ENCODE measurements at places on chromosomes 16 and 17.

DNA sequence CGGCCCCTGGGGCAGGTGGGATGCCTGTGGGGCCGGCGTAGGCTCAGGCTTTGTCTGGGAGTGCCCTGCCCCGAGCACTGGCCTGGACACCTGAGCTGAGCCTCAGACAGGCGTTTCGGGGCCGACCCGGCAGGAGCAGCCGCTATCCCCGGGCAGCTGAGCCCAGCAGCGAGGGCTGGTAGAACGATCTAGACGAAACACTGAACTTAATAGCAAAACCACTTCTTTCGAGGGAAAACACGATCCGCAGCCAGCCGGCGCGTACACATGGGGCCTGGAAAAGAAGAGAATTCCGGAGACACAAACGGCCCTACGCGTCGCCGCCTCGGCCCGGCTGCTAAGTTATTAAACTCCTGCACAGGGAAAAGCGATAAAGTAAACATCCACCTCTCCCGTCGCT lies 22.0 kb upstream of the SSTR5 start:
- no peak for DNase-seq

- no peak for DNase-seq
These were observed 7.8 kb downstream of the ZFHX3 start for GRCh38 chr16:73040136-73040535.

GRCh38 chr17:8123695-8124349 lies at the start of gene HES7:
HES7 (minus strand) TSS chr17:8124106; CDS start chr17:8124084, 22 bp downstream.
- DNase-seq, result no peak

- DNase-seq, result no peak
These were observed 34.5 kb upstream of the TMC5 start for GRCh38 chr16:19382887-19383816.

GRCh38 chr16:89779909-89780305 lies 36.5 kb downstream of the FANCA start:
- no peak for DNase-seq

DNA sequence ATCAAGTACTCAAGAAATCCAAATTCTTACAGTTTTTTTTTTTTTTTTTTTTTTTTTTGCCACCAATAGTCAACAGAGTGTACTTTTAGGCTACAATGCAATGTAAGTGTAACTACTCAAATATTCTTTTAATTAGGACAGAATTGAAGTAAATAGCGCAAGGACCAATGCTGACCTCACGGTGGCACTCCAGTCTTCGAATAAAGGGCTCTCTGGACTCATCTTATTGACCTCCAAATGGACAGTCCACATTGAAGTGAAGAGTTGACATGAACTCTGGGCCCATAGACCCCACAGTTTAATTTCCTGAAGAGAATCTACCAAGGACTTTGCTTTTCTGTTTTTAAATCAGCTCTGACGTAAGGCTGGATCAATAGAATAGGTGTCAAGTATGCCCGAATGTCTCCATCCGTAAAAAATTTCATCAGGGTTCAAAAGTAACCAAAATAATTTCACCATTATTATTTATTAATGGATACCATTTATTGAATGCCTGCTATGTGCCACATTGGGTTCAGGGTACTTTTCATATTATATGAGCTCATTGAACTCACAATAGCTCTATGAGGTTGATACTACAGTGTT lies 7.3 kb upstream of the DDX52 start:
- DNase-seq, result peak; percentile 34

GRCh38 chr17:61568219-61569072 lies 22.6 kb downstream of the NACA2 start:
- no peak for DNase-seq

- no peak for DNase-seq
These were observed 521 bp upstream of the G6PC3 start for GRCh38 chr17:44069974-44070454.

DNA sequence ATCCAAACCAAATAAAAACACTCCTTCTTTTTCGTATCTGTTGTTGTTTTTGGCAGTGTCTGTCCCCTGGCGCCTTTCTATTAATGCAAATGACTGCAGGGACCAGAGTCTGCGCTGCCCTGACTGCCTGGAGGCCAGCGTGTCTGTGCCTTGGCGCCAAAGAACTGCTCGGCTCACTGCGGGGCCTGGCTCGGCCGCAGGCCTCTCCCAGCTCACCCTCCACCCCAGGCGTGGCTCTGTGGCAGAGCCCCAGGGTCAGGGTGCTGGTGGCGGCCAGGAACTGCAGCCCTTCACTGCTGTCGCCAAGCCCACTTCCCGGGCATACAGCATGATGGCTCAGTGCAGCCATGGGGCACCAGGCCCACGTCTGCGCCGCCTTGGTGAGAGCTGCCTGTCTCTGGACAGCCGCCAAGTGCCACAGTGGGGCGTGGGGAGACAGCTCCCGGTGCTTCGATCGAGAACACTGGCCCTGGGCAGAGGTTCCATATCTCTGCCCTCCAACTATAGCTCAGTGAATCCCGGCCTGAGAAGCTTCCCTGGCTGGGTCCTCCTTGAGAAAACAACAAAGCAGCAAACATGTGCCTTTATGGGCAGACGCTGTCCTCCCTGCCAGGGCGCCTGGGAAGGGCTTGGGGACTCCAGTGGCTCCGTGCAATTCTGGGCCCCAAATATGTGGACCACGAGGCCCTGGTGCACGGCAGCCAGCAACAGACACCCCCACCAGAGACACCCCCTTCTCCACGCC lies 11.1 kb downstream of the CANT1 start:
- no peak for DNase-seq

GRCh38 chr16:28990375-28991040 lies 5.7 kb downstream of the LAT start:
- no peak for DNase-seq

GRCh38 chr16:3458852-3459361 lies 15.4 kb downstream of the NAA60 start:
- DNase-seq, result peak; percentile 41

GRCh38 chr16:30032083-30032819 lies 1.2 kb upstream of the TLCD3B start:
- peak; percentile 72 for DNase-seq

- no peak for DNase-seq
These were observed 550.5 kb downstream of the MAF start for GRCh38 chr16:79050063-79050462.

GRCh38 chr16:84881702-84882521 lies 62.1 kb downstream of the CRISPLD2 start:
- DNase-seq, result no peak

DNA sequence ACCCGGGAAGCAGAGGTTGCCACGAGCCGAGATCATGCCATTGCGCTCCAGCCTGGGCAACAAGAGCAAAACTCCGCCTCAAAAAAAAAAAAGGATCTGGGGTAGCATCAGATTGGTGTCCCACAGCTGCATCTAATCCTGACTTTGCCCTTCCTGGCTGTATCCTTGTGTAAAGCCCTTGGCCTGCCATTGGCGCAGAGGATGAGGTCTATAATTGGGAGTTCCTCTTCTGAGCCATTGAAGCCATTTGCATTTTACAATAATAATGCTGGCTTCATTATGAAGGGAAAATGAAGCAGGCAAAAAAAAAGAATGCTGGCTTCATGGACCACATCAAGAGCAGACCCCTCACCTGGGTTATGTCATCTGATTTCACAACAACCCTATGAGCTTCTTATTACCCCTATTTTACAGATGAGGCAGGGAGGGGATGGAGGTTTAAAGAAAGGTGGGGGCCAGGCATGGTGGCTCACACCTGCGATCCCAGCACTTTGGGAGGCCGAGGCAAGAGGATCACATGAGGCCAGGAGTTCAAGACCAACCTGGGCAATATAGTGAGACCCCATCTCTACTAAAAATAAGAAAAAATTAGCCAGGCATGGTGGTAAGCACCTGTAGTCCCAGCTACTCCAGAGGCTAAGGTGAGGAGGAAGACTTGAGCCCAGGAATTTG lies 1.2 kb upstream of the LITAFD start:
- DNase-seq, result no peak

DNA sequence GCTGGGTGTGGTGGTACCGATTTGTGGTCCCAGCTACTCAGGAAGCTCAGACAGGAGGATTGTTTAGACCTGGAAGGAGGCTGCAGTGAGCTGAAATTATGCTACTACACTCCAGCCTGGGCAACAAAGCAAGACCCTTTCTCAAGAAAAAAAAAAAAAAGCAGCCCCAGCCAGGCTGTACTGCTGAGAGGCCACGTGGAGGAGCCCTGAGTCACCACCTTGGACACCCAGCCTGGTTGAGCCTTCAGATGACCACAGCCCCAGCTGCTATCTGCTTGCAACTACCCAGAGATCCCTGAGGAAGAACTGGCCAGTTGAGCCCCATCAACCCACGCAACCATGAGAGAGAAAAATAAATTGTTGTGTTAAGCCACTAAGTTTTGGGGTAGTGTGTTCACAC lies 23.6 kb upstream of the GPRC5C start:
- DNase-seq, result no peak

DNA sequence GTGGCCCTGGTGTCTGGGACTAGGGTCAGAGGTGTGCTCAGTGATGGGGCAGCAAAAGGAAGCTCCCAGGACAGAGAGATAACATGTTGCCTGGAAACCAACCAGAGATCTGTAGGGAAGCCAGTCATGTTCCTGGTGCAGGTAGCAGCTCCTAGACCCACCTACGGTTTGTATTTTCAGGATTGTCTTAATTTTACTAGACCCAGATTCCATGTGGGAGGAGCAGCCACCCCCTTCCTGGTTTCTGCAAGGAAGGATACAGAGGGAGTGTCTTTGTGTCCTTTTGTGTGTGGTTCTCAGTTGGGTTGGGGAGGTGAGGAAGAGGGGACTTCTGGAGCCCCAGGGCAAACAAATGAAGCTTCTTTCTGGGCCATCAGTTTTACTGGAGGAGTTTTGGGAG lies 53.9 kb downstream of the MGAT5B start:
- DNase-seq, result no peak

DNA sequence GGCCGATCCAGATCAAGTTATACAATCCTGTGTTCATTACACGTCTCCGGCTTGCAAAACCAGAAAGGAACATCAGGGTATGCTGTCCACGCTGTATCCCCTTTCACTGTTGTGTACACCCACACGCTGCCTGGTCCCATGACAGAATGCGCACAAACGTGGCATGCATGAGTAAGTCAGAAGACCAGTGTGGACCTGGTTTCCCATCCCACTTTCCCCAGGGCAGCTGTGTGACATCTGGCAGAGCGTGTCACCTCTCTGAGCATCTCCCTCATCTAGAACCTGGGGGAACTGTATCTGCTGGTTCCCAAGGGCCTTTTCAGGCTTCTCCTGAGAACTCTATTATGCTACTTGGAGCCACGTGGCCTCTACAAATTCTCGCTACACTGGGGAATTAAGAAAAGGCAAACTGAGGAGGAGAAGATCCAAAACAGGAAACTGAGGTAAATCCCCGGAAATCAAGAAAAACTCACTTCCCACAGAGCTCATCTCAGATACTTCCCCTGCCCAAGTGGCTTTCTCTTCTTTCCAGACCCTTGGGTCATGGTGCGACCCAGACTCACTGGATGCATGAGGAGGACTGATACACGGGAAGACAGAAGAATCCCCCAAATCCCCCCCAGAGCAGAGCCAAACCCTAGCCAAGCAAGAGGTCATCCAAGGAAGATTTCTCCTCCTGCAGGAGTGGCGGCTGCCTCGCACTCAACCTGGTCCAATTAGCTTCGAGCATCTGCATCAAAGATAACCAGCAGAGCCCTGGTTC lies 139.3 kb downstream of the GAS7 start:
- DNase-seq, result no peak

GRCh38 chr16:79326549-79326948 lies 274.0 kb downstream of the MAF start:
- DNase-seq, result no peak

- peak; percentile 40 for DNase-seq
These were observed 28.9 kb downstream of the CPSF4L start for GRCh38 chr17:73232587-73233373.

DNA sequence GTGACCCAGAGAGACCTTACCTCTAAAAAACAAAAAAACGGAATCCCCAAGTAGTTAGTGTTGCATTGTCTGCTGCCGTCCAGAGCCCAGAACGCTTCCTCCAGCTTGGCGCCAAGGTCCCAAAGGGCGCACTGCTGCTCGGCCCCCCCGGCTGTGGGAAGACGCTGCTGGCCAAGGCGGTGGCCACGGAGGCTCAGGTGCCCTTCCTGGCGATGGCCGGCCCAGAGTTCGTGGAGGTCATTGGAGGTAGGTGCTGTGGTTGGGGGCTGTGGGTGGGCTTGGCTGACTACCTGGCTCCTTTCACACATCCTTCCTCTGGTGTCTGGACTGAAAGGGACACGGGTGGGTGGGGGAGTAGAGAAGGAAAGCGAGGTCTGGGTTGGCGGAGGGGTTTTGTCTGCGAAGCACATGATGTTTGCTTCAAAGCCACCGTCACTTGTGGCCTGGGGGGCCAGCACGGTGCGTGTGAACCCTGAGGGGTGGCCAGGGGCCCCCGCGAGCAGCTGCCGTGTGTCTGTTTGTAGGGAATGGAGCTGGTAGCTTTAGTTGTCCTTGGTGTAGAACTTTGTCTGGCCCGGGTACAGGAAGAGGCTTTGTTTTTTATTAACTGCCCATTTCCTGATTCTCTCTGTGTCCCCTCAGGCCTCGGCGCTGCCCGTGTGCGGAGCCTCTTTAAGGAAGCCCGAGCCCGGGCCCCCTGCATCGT lies 23.8 kb downstream of the SPG7 start:
- no peak for DNase-seq

- peak; percentile 58 for DNase-seq
These were observed 1.4 kb upstream of the SPHK1 start for GRCh38 chr17:76382803-76383545.

GRCh38 chr16:80233097-80233835 lies 307.5 kb upstream of the DYNLRB2 start:
- DNase-seq, result no peak

DNA sequence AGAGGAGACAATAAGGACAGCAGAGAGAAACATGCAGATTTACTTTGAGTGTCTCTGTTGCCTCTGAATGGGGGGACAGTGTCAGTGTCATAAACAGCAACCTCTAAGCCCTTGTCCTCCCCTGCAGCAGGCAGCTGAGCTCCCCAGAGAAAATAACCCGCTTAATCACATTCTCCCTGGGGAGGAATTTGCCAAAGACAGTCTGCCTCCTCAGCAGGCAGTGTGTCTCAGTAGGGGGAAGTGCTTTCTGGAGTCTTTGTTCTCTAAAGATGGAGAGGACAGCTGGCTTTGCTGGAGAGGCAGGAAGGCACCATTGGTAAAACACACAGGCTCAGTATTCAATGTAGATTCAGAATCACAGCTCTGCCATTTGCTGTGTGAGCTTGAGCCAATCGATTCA lies 16.1 kb downstream of the TEKT5 start:
- DNase-seq, result no peak

GRCh38 chr16:70520612-70521297 lies 2.6 kb downstream of the COG4 start:
- DNase-seq, result peak; percentile 34

DNA sequence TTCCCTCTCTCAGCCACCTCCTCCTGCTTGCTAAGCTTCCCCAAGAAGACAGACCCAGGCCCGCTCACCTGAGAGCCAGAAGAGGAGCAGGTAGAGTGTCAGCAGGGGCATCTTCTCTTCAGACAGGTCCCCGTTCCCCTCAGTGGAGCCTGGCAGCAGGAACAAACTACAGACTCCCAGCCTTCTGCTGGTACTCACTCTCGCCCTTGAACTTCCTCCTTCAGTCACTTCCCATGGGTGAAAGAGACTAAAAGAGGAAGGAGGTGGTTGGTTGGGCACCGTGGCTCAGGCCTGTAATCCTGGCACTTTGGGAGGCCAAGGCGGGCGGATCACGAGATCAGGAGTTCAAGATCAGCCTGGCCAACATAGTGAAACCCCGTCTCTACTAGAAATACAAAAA lies at the start of gene CD300LF:
Gene CD300LF, minus strand, starts transcription at position 168 of the 400 bp plus-strand sequence. Its CDS starts 57 bp downstream, at position 111.
- no peak for DNase-seq

- no peak for DNase-seq
These were observed 7.7 kb downstream of the HOXB4 start for GRCh38 chr17:48570325-48571023.

- DNase-seq, result no peak
These were observed 13.4 kb downstream of the ZG16B start for GRCh38 chr16:2843526-2843925.

- no peak for DNase-seq
These were observed at the start of gene DOC2A for GRCh38 chr16:30010844-30011713. DOC2A (minus strand) TSS chr16:30011027; CDS start chr16:30010222, 805 bp downstream.
